ENCODE measurements at places on chromosomes 7 and 10.

- DNase-seq: peak; percentile 39
These were observed 164.1 kb upstream of the ADO start for GRCh38 chr10:62640411-62640810.

GRCh38 chr10:27723436-27723835, 22.2 kb downstream of the MKX start:
- no peak for DNase-seq

- DNase-seq: no peak
These were observed 39.5 kb downstream of the CACNA2D1 start for GRCh38 chr7:82404094-82404493.

- DNase-seq: no peak
These were observed 99.3 kb downstream of the DNAJB6 start for GRCh38 chr7:157436076-157436475.

DNA sequence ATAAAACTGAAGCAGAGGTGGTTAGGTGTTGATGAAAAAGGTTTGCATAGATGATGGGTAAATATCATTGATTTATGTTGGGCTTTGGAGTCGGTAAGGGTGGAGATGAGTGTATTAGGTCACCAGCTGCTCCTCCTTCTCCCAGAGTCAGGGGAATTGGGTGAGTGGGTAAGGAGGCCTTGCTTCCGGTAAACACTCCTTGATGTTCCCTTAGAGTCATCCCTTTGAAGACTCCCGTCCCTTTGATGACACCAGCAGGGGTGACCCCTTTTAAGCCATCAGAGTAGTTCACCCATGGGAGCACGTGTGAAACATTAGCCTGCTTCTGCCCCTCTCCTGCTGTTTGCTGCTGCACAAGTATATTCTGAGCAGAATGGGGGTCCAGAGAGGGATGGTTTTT, 92.2 kb upstream of the DKK1 start:
- DNase-seq: no peak

- no peak for DNase-seq
These were observed 287.0 kb downstream of the ZEB1 start for GRCh38 chr10:31605861-31606525.

- peak; percentile 87 for DNase-seq
These were observed 42.3 kb upstream of the SGCE start for GRCh38 chr7:94698275-94698674.

DNA sequence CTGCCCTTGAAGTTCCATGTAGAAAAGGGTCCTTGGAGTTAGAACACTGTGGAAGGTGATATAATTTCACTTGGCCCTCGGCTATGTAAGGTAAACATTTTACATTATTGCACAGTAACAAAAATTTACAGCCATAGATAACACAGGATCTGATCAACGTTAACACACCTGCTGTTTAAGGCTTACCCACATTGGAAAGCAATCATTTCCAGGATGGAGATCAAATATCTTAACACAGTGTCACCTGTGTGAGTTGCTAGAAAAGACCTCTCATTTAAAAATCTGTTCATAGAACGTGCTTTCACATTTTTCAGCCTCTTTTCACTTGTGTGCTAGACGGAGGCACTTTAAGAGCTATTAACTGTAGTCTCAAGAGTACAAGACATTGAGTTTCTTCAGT, 1.9 kb downstream of the TMEM229A start:
- no peak for DNase-seq

DNA sequence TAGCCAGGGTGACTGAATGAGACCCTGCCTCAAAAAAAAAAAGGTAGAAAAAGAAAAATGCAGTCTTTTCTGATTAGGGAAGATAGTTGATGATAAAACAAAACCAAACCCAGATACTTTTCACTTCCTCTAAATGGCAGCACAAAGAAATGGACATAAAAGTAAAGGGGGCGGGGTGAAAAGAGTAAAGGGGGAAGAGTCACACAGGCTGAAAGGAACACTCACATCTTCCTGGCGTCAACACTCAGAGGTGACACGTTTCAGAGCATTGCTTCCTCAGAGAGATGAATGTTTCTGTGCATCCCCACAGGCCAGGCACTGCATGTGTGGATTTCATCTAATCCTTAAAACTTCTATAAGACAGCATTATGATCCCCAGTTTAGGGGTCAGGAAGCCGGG, 81.2 kb downstream of the HIPK2 start:
- no peak for DNase-seq

DNA sequence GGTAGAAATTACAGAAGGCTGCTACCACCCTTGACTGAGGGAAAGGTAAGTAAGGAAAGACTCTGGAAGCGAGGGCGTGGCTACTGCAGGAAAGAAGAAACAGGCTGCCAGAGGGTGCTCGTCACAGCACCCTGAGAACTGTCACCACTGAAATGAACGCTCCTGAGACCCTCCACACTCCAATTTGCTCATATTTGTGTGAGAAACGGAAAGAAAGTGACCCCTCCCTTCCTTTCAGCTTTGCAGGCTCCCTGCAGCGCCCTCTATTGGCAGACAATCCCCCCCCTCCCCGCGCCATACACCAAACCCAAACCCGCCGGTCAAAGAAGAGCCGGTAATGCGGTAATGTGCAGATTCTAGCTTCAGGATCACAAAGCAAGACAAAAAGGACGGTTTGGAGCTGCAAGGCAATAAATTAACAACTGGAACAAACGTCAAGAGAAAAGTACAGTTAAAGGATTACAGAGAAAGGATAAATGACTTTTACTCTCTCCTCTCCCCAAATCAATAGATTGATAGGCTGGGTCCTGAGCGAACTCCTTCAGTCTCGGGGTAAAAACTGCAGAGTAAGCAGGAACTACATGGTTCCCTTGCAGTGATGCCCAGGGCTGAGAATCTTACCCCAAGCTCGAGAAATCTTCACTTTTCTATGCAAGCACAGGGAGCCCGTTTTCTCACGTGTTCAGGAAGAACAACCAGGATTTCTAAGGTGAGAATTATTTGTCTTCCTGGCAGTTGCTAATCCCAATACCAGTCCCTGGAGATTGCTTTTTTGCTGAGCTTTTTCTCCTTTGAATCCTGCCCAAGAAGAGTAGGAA, 47.6 kb downstream of the STEAP1B start:
- peak; percentile 35 for DNase-seq

- DNase-seq: no peak
These were observed 44.0 kb downstream of the NRP1 start for GRCh38 chr10:33290321-33291052.

DNA sequence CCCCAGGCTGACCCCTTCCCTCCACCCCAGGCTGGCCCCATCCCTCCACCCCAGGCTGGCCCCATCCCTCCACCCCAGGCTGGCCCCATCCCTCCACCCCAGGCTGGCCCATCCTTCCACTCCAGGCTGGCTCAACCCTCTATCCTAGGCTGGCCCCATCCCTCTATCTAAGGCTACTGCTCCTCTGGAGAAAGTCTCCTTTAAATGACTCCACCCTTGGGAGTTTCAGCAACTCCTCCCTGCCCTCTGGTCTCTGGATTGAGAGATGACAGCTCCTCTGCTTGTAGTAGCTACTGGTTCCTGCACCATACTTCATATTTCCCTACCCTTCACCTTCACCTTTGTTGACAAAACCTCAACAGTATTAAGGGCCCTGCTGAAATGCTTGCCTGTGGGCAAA, 8.5 kb downstream of the PRLHR start:
- no peak for DNase-seq

GRCh38 chr7:10708447-10708846, 265.2 kb upstream of the PHF14 start:
- no peak for DNase-seq

DNA sequence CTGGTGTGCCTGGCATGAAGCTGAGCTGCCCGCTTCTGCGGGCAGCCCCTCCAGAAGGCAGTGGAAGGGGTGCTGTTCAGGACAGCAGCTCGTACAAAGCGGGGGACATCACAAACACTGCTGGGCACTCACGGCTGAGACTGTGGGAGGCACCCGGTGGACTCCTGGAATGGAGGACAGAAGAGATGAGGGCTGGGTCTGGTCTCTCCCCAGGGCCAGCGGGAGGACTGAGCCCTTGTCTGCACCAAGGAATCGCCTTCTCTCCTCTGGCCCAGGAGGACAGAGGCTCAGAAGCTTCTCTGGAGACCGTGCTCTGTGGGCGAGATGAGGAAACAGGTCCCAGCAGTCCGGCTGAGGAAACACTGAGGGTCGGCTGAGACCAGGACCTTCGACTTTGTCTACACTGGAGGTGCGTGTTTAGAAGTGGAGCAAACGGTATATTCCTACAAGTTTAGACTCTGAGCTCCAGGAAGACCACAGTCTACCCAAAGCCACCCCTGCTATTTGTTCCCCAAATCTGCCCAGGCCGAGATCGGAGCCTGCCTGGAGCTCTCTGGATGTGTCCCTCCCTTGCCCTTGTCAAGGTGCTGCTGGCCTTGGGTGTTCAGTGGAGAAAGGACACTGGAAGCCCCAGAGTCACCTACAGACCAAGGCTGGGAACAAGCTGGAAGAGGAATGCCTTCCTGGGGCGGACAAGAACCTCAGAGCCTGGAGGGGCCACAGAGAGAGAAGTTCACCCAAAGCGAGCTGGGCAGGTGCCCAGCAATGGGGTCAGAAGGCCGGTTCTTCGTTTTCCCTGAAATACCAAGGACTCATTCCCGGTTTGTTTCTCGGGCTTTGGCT, 12.9 kb upstream of the INPP5A start:
- DNase-seq: no peak

- DNase-seq: peak; percentile 46
These were observed 52.6 kb downstream of the PFKP start for GRCh38 chr10:3119796-3120459.

DNA sequence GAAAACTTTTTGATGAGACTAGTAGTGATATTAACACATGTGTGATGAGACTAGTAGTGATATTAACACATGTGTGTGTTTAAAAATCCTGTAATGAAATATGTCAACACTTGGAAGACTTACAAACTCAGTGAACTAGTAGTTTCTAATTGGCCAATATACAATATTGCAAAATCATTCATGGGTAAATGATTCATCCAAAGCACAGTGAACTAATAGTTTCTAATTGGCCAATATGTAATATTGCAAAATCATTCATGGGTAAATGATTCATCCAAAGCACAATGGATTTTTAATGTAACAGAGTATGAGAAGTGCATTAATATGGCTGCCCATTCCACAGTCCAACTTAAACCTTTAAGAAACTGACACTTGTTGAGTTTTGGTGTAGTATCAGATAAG, 77.8 kb downstream of the ATAD1 start:
- DNase-seq: peak; percentile 92

DNA sequence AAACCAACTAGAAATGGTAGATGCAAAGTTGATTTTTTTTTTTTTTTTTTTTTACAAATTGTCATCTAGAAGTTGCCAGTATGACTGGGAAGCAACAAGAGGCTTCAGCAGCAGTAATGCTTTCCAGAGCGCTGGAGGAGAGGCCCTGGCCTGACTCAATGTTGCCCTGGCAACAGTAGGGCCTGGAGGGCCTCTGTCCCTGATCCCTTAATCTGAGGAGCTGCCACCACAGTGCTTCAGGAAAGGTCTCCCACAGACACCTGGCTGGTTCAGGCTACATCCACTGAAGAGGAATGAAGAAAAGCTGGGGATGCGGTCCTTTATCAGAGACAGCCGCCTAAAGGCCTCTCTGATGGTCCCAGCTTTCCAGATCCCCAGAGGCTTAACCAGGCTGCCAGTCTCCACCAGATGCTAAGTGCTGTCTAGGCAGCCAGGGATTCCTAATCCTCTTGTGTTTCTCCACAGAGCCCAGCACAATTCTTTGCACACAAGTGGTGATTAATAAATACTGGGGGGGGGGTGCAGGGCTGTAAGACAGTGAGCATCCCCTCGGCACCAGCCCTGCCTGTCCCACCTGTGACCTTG, 33.7 kb downstream of the ZNF777 start:
- no peak for DNase-seq

DNA sequence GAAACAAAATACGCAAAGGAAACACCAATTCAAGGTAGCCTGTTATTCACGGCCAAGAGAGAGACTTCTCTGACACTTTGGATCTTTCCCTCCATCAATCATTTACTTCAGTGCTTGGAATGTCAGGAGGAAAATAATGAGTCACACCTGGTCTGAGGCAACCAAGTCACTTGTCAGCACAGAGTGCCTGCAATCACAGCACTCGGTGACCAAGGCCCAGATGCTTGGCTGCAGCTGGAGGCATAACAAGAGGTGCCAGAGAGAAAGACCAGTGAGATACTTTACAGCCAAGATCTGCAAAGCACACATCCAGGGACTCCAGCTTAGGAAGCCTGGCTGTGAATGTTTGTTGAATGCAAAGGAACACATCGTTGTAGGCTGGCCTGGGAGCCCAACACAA, 33.9 kb downstream of the ASB13 start:
- no peak for DNase-seq

- DNase-seq: peak; percentile 72
These were observed 119.5 kb upstream of the CAV2 start for GRCh38 chr7:116380025-116380424.

- no peak for DNase-seq
These were observed 8.1 kb downstream of the STK17A start for GRCh38 chr7:43590862-43591557.

- DNase-seq: no peak
These were observed 21.6 kb upstream of the TRIL start for GRCh38 chr7:28979776-28980175.

DNA sequence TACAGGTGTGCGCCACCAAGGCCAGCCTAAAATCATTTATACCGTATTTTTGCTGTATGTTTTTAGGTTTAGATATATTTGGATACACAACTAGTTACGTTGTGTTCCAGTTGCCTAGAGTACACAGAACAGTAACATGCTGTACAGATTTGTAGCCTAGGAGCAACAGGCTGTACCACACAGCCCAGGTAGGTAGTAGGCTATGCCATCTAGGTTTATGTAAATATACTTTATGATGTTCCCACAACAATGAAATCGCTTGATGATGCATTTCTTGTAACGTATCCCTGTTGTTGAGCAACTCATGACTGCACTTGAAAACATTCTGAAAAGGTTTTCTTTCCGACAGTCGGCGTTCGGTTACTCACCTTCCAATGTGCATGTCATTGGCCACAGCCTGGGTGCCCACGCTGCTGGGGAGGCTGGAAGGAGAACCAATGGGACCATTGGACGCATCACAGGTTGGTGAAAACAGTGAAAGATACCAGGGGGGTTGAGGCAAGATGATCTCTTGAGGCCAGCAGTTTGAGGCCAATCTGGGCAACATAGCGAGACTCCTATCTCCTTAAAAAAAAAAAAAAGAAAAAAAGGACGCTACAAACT, 7.7 kb downstream of the PNLIP start:
- no peak for DNase-seq

- DNase-seq: no peak
These were observed 433.7 kb upstream of the TPK1 start for GRCh38 chr7:145269418-145270161.

GRCh38 chr10:132201111-132201969, 14.6 kb downstream of the DPYSL4 start:
- DNase-seq: no peak

DNA sequence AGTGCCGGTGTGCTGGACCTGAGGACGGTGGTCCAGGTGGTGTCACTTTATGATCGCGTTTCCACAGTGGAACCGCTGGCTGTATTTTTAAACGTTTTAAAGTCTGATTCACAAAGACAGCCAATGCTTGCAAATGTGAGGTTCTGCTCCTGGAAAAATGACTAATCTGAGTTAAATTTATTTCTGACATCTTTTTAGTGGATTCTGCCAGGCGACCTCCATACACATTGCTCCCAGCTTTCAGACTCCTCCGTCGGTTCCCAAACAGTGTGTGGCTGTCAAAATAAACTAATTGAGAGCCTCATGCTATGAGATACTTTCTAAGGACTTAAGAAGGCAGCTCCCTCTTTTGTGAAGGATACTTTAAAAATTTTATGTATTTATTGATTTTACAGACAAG, 12.7 kb upstream of the TTYH3 start:
- DNase-seq: peak; percentile 42

Measured in cardiac fibroblast (primary cell).